Activated CD8-positive, alpha-beta memory T cell treated with anti-CD3 and anti-CD28 coated beads for 4 hours (primary cell): ENCODE measurements at places on chromosomes 1 and 21.

- DNase-seq = no peak
Measured at GRCh38 chr1:237867380-237867888, 23.3 kb downstream of the ZP4 start.

DNA sequence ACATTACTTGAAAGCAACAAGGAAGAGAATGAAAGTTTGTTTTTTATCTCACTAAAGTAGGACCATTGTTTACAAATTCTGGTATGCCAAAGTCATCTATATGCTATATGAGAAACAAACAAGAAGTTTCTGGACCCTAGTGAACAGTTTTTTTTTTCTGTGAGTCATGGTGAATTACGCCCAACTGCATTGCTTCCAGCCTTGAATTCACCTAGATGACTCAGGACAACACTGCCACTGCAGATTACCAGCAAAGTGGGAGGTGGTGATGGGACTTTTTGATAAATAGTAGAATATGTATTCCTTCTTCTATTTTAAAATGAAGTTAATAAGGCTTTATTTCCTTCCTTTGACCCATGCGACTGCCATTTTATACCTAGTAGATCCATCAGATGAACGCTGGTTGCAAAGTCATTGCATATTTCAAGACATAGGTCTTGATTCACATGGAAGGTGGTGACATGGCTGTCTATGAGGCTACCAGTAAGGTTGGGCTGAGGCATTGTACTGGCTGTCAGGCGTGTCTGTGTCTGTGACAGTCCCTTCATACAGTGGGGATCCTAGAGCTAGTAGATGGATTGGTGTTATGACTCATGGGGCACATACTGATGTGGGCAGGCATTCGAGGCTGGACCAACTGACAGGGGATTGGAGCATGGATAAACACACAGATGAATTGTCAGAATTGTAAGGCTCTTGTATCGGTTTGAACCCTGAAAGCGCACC, 49.1 kb upstream of the APOBEC4 start:
- DNase-seq = no peak

- no peak for DNase-seq
Measured at GRCh38 chr1:166167572-166167925, 748 bp upstream of the FAM78B start.

DNA sequence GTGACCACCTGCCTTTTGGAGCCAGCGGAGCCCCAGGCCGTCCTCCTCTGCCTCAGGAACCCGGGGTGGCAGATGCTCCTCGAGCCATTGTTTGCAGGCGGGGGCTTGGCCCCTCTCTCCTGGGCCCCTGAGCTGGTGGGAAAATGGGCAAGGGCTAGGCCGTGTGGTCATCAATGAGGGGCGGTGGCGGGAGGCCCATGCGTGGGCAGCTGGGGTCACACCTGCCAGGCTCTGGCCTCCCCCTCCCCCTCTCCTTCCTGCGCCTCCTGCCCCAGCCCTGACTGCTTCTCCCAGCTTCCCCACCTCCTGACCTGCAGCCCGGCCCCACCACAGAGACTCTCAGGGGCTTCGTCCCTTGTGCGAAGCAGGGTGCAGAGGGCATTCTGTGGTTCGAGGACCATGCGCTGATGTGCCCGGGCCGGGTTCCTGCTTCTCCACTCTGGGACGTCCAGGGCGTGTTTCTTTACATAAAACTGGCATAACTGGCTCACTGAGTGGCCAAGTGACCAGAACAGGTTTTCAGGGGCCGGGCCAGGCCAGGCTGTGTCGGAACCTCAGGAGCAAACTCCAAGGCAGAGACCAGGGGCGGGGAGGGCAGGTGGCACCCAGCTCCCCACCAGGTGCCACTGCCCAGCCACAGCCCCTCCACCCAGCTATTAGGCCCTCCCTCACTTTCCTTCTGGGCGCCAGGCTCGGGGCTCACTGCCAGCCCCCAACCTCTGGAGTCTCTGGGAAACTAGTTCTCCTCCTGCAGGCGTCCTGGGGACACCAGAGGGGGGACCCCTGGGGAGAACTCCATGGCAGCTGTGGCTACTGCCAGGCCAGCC, 9.3 kb downstream of the SAMD11 start:
- no peak for DNase-seq

DNA sequence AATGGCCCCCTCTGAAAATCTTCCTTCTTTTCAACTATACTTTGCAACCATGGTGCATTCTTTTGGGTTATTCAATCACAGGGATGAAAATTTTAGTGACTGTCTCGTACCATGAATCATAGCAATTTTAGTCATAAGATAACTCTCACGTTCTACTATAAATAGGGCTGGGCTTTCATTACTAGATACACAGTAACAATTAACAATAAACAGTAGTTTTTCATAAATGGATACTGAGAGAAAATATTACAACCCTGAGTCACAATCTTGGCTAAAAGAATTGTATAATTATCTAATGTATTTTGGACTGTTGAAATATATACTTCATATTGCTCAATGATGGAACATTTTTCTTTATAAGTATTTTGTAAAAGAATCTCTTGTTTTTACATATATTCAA, 96.1 kb downstream of the TEX35 start:
- no peak for DNase-seq
